Astrocyte of the cerebellum (primary cell): ENCODE measurements at places on chromosomes 13 and 19.
A peak's percentile ranks its signal among the peaks of the same experiment; 100 is the strongest.

DNA sequence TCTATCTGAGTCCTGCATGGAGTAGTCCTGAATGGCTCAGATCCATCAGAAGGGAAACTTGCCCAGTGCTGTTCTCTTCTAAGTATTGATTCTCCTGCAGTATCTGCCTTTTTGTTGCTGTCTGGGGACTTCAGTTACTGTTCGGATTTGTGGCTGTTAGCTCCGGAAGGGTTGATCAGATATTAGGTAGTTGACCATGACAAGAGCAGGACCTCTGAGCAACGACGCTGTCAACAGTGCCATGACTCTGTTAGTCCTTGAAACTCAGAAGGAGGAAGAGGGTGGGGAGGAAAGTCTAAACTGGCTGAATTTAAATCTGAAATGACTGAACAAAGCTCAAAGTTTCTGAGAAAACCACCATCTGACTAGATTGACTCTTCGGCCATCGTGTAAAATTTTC is 42.2 kb downstream of the CCNE1 start:
- DNase-seq = no peak

DNA sequence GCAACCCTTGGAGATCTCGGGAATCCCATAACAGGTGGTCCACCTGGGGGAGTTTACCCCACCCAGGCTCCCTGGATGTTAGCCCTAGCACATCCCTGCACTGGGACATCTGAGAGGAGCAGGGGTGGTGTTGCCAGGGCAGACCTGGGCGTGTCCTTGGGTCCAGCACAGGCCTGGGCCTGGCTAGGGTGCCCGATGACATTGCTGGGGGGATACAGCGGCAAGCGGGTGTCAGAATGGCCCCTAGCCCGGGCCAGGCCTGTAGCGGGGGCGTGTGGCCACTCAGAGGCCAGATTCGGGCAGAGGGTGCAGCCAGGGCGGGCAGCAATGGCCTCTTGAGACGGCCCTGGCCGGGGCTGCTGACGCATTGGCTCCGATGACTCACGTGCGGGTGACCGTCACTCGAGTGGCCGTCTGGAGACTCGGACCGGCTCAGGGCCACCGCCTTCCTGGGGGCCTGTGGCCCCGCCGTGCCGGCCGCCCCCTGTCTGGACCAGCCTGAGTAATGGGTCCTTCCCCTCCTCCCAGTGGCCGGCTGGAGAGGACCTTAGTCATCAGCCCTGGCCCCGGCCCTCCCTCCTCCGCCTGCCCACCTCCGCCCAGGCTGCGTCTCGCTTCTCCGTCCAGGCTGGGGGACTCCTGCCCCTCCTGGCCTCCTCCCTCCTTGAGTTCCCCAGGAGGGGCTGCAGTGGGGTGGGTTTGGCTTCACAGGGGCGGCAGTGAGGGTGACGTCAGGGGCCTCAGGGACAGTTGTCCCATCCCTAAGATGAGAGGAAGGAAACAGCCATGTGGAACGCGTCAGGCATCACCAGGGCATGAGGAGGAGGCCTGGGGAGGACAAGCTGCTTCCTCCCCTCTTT is 23.2 kb upstream of the CRTC1 start:
- DNase-seq = no peak

GRCh38 chr13:42116225-42116624 is 67.8 kb downstream of the DGKH start:
- no peak for DNase-seq

DNA sequence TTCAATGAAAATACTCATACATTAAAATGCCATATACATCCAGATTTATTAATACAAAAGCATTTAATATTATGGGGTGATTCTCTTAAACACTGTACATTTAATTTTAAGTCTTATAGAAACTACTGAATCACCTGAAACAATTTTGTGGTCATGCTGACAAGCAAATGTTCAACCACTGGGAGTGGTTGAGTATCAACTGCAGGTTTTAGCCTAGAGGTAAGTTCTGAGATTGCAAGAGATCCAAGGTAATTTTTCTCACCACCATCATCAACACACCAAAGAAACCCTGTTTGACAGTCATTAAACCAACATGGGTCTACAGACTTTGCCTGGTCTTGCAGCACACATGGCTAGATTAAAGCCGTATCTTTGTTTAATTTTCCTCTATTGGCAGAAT is 196.3 kb downstream of the LHFPL6 start:
- DNase-seq = no peak

DNA sequence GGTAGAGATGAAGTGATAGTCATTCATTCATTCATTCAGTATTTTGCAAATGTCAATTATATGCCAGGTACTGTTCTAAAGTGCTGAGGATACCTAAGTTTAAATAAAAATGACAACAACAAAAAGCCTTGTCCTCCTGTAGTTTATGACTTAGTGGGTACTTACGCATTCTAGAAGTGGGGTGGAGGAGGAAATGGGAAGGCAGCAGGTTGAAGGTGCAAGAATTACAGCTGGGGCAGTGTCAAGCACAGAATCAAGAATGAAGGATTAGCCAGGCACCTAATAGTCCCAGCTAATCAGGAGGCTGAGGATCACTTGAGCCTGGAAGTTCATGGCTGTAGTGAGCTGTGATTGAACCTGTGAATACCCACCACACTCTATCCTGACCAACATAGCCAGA is 90.7 kb upstream of the STARD13 start:
- DNase-seq = no peak

- DNase-seq = no peak
Observed at GRCh38 chr19:10110972-10111317, 548 bp upstream of the P2RY11 start.

DNA sequence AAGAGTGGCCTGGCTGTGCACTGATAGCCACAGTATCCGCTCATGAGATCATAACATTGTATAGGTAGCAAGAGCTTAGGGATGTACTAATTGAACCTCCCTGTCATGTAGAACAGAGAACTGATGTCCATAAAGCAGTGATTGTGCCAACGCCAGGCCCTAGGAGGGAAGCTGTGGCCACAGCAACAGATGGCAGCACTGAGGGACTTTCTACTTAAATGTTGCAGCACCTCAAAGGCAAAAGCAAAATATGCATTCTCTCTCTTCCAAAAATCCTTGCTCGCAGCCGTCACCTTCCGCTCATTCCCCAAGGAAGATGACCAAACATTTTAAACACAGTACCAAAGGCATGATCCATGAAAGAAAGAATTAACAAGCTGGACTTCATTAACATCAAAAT is 32.3 kb downstream of the COL4A1 start:
- DNase-seq = no peak

DNA sequence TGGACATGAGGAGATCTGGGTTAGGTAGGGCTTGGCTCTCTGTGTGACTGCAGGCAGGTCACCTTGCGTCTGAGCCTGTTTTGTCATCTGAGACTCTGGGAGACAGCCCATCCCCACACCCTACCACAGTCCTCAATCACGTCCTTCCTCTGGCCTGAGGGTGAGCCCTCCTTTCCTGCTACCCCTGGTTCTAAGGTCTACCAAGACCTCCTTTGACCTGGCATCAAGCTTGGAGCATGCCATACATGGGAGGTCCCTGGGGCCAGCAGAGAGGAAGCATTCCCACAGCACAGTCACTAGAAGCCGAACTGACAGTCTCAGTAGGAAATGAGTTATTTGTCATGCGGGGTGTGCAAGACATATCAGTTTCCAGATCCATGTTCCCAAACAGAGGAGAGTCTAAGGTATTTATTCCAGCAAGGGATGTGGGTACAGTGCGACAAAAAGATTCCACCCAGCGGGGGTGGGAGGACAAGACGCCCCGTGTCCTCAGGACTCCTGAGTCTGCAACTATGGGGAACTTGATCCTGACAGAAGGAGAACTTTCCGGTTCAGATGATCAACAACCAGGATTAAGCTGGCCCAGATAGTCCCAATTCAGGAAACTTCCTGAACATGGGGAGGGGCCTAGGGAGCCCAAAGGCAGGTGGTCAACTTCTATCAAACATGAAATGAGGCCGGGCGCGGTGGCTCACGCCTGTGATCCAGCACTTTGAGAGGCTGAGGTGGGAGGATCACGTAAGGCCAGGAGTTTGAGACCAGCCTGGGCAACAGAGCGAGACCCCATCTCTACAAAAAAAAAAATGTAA is 9.5 kb downstream of the ARRDC2 start:
- no peak for DNase-seq

DNA sequence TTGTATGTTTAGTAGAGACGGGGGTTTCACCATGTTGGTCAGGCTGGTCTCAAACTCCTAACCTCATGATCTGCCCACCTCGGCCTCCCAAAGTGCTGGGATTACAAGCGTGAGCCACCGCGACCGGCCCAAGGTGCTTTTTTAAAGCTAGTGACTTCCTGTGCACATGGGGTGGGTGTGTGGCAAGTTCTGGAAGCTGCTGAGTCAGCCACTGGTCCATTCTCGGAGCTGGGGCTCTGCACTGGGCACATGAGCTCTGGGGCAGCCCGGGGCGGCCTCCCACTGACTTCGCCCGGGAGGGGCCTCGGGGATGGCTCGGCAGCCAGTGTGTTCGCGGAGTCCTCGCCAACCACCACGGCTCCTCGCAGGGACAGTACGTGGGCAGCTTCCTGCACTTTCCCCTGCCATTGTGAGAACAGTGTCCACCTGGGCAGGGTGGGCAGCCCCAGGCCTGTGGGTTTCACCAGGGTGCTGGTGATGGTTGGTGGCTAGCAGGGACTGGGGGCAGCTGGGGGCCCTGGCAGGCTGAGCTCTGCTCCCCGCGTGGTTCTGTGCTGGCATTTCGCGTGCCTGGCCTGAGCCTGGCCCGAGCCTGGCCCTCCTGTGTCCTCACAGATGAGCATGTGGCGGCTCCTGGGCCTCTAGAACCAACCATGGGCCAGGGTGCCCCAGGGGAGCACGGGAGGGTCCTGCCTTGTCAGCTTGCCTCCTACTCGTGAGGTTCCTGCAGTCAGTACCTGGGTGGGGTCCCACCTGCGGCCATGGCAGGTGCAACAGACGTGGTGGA is 12.2 kb downstream of the CBARP start:
- no peak for DNase-seq

- no peak for DNase-seq
Observed at GRCh38 chr19:40604647-40605215, 3.6 kb downstream of the LTBP4 start.

DNA sequence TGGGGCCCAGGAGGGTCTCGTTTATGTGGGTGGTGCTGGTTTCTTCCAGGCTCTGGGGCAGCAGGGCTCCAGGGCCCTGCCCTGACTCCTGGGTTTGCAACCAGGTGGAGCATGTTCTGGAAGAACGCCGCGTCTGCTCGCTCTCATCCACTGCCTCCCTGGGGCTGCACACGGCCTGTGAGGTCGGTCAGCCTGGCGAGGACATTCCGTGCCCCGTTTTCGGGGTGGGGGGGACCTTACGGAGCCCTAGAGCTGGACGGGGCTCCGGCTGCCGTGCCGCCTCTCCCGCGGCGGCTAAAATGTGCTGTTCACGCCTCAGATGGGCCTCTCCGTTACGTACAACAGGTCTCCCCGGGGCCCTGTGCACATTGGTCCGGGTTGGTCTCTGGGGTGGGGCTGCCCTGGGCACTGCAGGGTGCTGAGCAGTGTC is 3.3 kb downstream of the GNA11 start:
- DNase-seq = no peak

GRCh38 chr19:2477732-2478191 is 1.8 kb downstream of the GADD45B start:
- no peak for DNase-seq

DNA sequence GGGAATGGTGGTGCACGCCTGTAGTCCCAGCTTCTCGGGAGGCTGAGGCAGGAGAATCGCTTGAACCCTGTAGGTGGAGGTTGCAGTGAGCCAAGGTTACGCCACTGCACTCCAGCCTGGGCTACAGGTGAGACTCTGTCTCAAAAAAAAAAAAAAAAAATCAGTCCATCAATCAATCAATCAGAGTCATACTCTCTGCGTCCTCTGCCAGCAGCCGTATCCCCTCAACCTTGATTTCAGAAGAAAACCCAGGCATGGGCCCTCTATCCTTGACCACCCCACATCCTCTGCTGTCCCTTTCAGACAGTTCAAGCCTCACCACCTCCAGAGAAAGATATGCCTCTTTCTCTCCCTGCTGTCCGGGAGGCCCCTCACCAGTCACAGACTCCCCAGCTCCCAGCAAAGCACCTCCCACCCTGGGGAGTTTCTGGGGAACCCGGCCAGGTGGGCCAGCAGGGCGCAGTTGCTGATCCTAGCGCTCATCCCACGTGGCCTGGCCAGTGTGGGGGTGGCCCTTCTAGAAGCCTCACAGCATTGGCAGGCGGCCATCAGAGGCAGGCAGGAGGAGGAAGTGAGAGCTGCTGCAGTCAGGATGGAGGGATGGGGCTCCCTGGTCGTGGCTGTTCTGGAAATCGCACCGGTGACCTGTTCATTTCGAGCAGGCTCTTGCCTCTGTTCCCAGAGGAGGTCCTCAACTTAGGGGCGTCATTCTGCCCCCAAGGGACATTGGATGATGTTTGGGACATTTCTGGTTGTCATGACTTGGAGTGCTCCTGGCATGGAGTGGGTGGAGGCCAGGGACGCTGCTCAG is 10.2 kb upstream of the JSRP1 start:
- no peak for DNase-seq

GRCh38 chr13:48304143-48304876 is 759 bp downstream of the RB1 start:
- DNase-seq = peak; percentile 27

DNA sequence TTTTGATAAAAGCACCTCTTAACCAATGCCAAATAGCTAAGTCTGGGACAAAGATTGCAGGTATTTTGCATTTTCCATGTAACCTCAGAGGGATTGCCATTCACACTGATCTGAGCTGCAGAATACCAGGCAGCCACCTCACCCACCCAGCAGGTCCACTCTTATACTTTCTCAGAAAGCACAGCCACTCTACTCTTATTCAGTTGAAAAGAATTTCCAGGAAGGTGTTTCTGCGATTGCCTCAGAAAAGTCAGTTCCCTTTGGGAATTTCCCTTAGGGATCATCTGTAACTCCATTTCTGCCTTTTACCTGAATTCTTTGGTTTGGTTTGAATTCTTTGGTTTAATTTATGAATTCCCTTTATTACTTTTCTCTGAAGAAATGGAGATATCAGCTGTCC is 904 bp upstream of the ALOX5AP start:
- no peak for DNase-seq

DNA sequence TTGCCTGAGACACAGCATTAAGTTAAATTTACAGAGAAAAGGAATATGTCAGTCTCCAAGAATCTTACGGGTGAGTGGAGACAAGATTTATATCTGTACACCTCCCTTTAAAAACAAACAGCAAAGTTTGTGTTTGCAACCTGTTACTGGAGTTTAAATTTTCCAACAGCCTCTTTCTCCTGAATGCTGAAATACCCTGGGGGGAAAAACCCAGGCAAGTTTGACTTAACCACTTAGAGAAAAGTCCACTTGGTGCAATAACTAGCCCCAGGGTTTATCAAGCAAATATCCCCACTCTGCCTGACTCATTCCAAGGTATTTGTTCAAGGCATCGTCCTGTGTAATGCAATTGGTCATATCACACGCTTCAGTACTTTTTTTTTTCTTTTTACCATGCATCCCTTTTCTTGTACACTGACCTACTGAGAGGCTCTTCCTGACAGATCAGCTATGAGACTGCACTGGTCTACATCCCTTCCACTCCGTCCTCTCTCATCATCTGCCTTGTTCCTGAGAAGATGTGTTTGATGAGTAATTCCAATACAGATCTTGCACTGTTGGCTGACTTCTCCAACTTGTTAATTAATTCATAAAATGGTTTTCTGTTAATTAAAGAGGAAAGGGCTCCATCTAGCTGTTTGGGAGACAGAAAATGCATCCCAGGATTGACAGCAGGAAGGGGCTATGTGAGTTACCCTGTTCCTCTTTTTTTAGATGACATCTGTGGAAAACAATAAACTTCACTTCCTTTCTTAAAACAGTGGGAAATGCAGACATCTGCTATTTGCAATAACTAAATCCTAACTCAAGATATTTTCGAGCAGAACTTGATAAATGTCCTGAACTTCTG is 212.5 kb upstream of the IRS2 start:
- DNase-seq = peak; percentile 74

GRCh38 chr19:46631481-46631880 is 4.5 kb downstream of the GNG8 start:
- no peak for DNase-seq
